ENCODE measurements at places on chromosomes 3 and 15.

GRCh38 chr3:175007306-175007705 is 148.2 kb downstream of the NAALADL2 start:
- no peak for DNase-seq

- DNase-seq, result peak; percentile 100
Measured at GRCh38 chr3:11136830-11137626, 17.3 kb upstream of the HRH1 start.

GRCh38 chr15:68537097-68537496 is 41.7 kb upstream of the CORO2B start:
- DNase-seq, result no peak

- no peak for DNase-seq
Measured at GRCh38 chr3:374459-374858, 177.9 kb downstream of the CHL1 start.

- no peak for DNase-seq
Measured at GRCh38 chr3:132880986-132881385, 157.2 kb upstream of the TMEM108 start.

DNA sequence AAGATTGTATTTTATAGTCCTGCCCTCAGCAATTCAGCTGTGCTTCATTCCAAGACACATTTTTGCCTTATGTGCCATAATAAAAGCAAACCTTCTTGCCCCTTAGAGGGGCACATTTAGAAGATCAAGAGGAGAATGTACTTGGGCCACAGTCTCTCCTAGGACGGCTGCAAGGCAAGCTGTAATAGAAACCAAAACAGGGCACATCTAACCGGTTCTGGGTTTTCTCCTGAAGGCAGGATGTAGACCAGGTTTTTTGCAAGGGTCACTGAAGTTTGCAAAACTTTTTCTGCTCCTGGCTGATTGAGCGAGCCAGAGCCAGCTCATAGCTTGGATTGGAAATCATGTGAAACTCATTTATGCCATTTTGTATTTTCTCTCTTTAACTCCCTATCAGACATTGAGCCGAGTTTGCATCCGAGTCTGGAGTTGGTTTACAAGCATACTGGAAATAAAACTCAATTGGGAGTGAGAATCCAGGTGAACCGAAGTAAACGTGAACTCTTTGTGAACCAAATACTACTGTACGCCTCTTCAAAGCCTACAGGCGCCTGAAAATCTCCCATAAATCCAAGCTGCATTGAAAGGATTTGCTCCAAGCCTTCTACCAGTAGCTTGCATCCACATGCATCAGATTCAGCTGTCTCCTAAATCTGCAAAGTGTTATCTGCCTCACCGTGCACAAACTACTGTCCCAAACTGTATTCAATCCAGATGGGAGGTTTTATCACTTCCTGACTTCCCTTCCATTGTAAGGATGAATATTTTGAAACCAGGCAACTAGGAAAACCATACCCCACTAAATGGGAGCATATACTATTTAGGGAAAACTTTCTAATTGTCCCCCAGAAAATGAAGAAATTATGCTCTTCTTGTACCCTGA is 60.9 kb upstream of the TSC22D2 start:
- no peak for DNase-seq

DNA sequence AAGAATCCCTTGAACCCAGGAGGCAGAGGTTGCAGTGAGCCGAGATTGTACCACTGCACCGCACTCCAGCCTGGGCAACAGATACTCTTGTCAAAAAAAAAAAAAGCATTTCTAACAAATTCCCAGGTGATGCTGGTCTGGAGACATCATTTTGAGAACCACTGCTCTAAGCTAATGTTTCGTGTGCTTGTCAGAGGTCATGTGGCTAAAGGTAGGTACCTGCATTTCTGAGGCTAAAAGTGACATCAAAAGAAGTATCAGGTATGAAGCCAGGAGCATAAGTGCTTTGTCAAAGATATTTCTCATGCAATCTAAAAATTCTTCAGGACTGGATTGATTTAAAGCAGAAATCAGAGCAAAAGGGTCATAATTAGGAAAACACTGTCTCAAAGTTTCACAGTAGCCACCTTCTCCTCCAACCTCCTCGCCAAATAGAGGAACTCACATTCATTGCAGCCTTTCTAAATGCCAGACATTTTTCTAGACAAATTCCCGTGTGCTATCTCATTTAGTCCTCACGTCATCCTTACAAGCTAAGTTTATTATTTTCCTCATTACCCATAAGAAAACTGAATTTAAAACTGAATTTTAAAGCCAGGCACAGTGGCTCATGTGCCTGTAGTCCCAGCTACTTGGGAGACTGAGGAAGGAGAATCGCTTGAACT is 25.7 kb upstream of the GSK3B start:
- no peak for DNase-seq

DNA sequence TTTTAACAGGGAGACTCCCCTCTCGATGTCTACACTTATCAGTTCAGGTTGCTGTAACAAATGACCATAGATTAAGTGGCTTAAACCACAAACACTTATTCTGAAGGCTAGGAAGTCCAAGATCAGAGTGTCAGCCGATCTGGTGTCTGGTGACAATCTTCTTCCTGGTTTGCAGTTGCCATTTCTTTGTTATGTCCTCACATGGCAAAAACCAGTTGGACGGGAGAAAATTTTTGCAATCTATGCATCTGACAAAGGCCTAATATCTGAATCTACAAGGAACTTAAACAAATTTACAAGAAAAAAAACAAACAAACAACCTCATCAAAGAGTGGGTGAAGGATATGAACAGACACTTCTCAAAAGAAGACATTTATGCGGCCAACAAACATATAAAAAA is 116.9 kb upstream of the FOXB1 start:
- no peak for DNase-seq

DNA sequence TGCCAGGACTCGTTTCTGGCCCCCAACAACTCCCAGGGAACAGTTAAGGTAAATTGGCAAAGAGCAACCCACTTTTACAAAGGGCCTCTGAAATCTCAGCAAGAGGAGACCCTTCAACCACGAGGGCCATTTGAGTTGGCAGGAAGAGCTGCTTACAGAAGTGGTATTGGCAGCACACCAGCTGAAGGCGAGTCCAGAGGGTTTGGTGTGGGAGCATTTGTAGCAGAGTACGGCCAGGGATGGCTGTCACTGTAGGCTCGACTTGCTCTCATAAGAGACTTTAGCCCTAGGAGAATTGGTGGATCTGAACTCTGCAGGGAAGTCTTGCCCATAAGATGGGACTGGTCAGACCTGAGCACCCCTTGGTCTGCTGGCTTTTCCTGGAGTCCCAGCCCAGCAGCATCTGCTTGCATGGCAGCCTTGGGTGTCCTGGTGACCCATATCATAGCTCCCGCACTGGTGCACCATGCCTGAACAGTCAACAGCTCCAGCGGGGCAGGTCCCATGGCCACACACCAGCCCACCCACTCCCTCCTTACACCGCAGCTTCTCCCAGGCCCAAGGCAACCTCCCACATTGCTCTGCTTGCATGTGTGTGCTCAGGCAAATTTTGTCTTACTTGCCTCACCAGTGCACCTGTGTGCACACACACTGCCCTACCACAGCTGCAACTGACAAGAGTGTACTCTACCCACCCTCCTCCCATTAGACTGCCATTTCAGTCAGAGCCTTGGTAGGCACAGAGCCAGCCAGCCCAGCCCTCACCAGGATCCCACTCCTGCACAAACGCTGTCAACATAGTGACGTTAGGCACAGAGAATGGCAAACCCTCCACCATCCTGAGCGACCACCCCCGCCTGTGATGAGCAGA is 861.6 kb upstream of the DPPA4 start:
- no peak for DNase-seq

GRCh38 chr3:55859305-55859704 is 372.2 kb upstream of the WNT5A start:
- no peak for DNase-seq

DNA sequence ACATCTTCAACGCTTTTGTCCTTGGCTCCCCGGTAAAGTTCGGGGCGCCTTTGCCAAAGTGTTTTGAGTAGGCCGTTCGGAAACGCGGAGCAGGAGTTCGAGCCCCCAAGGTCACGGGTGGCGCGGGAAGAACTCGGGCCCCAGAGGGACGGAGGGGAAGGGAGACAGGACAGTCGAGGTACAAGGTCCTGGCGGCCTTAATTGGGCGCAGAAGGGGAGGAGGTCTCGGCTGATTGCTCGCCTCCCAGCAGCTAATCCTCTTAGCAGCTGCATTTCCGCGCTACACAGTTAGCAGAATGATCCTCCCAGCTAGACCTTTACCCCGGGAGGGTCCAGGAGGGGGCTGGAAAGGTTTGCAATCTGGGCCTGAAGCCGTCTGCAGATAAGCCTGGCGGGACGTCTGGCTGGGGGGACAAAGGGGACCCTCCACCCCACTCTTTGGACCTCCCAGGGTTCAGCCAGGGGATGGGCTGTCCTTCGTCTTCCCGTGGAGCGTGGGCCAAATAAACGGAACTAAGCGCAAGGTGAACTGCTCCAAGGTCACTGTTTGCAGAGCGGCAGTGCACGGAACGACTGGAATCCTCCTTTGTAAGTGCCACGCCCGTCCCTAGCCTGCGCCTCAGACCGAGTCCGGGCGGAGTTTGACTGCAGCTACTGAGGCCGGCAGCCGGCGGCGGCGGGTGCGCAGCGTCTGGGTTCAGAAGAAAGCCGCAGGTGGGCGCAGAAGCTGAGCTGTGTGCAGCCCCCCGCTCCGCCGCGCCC is 7.2 kb downstream of the EOMES start:
- no peak for DNase-seq

DNA sequence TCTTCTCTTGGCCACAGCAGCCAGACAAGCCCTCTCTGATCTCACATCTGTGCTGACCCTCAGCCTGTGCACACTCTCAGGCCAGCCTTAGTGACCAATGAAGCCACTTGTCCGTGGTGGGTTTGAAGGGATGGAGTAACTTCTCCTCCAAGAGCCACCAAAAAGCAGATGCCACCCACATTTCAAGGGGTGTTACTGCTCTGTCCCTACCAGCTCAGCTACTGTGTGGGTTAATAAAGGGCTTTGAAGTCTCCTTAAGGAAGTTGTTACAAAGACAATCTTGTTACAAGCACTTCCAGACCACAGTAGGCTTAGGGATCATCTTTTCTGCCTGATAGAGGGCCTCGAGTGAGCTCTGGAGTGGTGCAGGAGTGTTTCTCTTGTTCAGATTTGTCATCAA is 3.3 kb upstream of the CA12 start:
- DNase-seq, result no peak

GRCh38 chr3:186281176-186281575 is 80.9 kb downstream of the DGKG start:
- DNase-seq, result peak; percentile 58

GRCh38 chr3:119301662-119302061 is 7.5 kb downstream of the ARHGAP31 start:
- DNase-seq, result no peak

GRCh38 chr3:50168388-50168787 is 13.3 kb downstream of the SEMA3F start:
- no peak for DNase-seq

GRCh38 chr3:121698476-121698875 is 37.8 kb upstream of the HCLS1 start:
- DNase-seq, result no peak

- no peak for DNase-seq
Measured at GRCh38 chr15:99502182-99502581, 63.6 kb upstream of the MEF2A start.

- DNase-seq, result no peak
Measured at GRCh38 chr3:64600246-64600950, 87.4 kb downstream of the ADAMTS9 start.

- DNase-seq, result no peak
Measured at GRCh38 chr15:26294059-26294689, 431.0 kb upstream of the ATP10A start.

DNA sequence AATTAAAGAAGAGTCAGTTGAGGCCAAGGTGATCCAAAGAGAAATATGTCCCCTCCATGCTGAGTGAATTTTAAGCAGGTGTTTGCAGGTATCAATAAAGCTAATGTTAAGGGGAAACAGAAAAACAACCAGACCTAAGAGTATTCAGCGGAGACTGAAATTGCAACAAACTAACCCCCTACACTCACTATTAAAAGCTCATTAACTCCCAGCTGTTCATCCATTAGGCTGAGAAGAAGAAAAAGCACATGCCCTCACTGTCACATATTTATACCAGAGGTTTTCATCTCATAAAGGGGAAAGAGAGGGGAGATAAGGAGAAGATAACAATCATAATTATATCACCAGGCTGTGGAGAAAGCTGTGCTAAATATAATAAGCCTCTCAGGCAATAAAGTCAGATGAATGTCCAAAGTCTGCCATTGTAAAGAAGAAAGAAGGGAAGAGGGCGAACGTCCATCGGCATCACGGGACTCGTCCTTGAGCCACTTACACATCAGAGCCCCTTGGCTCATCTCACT is 145.2 kb downstream of the TAFA4 start:
- DNase-seq, result no peak

DNA sequence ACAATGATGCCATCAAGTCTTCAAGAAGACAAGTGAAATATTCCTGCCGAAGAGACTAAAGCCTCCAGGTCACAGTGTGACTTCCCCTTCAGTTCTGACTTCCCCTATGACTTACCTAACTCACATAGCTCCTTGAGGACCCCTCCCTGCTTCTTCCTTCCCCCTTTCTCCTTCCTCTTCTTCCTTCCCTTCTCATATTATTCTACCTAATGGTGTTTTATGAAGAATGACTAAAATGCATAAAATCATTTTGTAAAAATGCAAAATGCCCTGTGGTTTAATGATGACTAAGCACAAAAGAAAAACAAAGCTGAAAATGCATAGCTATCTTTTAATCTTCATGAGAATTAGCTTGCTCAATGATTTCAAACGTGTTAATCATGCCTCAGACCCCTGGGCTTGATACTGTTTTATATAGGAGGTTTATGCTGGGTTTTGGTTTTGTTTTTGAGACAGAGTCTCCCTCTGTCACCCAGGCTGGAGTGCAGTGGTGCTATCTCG is 26.1 kb upstream of the TM4SF4 start:
- DNase-seq, result no peak

DNA sequence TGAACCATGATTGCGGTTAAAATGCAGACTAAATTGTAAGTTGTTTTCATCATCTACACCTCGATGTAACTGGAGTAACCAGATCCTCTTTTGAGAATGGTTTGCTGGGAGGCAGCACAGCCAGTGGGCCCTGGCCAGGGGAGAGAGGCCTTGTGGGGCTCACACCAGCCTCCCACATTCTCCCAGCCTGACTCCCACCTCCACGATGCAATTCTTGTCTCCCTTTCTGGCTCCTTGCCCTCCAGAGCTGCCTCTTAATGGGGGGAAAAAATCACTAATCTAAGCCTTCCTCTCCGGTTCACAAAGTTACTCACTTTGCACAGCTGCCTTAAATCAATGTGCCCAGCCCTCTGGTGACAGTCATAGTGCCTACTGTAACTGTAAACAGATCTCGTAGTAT is 17.9 kb upstream of the PAQR5 start:
- no peak for DNase-seq

GRCh38 chr3:175326041-175326440 is 466.9 kb downstream of the NAALADL2 start:
- no peak for DNase-seq

GRCh38 chr15:70806992-70807712 is 43.8 kb upstream of the UACA start:
- DNase-seq, result no peak

DNA sequence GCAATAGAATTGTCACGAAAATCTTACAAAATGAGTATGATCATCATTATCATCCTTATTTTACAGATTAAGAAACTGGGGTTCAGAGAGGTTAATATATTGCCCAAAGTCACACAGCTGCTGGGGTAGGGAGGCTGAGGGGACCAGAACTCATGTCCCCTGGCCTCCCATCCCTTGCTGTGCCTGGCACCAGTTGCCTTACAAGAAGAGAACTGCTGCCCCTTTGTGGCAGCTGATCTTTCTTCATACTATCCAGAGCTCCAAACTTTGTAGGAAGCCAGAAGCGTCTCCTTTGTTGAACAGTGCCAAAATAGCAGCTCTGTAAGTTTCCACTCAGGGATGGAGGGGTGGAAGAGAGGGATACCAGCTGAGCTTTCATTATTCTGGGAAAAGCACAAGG is 236.8 kb upstream of the TBC1D5 start:
- no peak for DNase-seq

GRCh38 chr3:8891303-8891702 is 72.0 kb downstream of the RAD18 start:
- no peak for DNase-seq
